Vagina (tissue), 2 donors: ENCODE measurements at places on chromosomes 6 and 20.

DNA sequence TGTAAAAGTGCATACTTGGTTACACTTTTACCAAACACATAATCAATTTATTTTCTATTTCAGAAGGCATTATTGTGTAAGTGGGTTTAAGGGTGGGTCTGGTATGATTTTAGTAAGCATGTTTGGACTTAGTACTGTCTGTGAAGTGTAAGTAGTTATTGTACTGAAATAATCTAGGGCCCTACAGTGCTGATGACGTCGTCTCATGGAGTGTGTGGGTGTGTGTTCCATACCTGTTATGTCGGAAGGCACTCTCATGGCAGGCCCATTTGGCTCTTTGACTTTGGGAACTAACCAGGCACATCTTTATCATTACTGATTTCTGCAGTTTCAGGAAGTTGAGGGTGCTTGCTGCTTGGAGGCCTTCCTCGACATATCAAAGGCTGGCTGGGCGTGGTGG, 155.1 kb downstream of the SASH1 start:
- DNase-seq = no peak

DNA sequence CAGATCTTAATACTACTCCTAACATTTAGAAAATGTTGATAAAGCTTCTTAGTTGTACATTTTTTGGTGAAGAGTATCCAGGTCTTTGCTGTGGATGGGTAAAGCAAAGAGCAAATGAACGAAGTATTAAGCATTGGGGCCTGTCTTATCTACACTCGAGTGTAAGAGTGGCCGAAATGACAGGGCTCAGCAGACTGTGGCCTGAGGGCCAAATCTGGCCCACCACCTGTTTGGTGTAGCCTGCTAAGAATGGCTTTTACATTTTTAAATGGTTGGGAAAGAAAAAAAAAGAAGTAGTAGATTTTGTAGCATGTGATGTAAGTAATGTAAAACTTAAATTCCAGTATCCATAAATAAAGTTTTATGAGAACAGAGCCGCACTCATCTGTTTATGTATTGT, 19.4 kb upstream of the MAPK13 start:
- DNase-seq = no peak

DNA sequence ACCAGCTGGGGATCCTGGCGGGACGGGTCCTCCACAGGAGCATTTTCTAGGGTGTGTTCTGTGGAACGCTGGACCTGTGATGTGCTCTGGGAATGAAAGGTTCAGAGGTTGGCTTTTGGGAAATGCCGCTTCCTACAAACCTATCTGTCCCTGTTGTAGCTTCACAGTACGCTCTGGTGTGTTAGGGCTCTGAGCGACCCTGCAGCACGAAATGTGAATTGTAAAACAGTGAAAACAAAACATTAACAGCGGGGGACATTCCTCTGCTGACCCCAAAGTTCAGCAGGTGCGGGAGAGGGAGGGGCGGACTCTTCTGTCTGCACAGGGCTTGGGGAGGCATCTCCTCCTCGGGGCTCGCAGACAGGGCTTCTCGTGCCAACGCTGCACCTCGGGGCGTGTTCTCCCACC, 155.9 kb downstream of the NRN1 start:
- DNase-seq = no peak

DNA sequence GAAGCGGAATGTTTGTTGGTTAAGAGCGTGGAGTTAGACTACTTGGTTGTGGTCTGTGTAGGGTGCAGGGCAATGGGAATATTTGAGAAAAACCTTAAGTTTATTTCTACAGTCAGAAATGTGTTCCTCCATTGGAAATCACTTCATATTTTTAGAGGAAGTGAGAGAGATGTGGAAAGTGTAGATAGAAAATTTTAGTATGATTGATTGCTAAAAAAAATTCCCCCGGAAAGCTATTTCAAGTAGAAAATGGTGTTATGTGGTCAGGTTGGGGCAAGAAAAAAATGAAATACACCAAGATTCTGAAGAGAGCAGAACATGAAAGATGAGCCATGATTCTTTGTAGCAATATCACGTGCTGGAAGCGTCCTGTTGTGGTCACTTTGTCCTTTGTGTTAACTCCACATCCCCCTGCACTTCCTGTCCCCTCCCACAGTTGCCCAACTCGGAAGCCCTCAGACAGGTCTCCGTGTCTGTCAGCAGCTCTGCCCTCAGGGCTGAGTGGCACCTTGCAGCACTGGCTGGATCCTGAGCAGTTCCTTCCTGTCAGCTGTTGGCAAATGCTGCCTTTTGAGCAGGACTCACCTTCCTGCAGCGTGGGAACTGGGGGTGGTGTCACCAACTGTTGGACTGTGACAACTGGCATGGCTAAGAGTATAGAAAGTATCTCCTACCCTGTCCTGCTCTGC, 137.5 kb upstream of the SLC24A3 start:
- DNase-seq = peak; percentile 67

DNA sequence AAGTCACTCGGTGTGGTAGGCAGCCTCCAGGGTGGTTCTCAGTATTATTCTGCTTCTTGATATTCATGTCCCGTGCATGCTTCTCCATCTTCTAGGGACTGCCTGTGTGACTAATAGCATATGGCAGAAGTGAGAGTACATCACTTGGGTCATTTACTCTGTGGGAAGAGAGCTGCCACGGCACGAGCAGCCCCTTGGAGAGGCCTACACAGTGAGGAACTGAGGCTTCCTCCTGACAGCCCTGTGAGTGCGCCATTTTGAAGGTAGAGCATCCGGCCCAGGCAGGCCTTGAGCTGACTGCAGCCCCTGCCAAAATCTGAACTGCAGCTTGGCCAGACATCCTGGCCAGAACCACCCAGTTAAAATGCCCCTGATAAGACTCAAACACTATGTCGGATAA, 17.3 kb upstream of the MCUR1 start:
- no peak for DNase-seq

GRCh38 chr20:9112541-9113515, 43.9 kb downstream of the PLCB4 start:
- no peak for DNase-seq

GRCh38 chr20:25036331-25036936, 21.5 kb downstream of the ACSS1 start:
- DNase-seq = no peak
